ENCODE measurements at places on chromosomes 6 and 20.

- DNase-seq = peak; percentile 78
These were observed 211.4 kb downstream of the ARHGAP18 start for GRCh38 chr6:129498541-129498940.

DNA sequence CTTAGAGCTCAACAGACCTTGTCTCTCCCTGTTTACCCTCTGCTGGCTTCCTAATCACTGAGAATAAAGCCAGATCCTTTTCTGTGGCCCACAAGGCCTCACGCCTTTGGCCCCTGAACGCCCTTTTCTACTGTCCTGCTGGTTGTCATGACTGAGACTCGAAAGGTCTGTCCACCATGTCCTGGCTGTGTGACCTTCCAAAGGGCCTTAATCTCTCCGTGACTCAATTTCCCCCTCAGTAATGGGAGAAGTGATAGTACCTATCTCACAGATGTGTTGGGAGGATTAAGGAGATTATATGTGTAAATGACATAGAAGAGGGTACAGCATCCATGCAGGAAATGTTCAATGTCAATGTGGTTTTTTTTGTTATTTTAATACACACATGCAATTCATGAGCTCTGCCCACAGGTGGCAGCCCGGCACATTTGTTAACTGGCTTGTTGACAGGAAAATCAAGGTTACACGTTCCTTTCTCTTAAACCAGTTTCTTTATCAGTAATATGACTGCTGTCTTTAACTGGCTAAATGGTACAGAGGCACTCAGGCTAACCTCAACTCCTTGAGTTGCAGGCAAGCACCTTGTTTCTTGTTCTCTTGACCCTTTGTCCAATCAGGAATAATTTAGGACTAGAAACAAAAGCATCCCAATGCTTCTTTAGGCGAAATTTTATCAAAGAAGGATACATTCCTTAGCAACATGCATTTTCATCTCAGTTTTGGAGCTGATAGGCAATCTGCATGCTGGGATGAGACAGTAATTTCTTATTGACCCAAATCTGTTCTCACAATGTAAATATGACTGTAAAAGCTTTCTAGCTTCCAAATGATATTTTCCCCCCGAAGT is 16.6 kb downstream of the SLC22A1 start:
- DNase-seq = peak; percentile 65

- no peak for DNase-seq
These were observed 121.8 kb downstream of the AKAP7 start for GRCh38 chr6:131257104-131257503.

DNA sequence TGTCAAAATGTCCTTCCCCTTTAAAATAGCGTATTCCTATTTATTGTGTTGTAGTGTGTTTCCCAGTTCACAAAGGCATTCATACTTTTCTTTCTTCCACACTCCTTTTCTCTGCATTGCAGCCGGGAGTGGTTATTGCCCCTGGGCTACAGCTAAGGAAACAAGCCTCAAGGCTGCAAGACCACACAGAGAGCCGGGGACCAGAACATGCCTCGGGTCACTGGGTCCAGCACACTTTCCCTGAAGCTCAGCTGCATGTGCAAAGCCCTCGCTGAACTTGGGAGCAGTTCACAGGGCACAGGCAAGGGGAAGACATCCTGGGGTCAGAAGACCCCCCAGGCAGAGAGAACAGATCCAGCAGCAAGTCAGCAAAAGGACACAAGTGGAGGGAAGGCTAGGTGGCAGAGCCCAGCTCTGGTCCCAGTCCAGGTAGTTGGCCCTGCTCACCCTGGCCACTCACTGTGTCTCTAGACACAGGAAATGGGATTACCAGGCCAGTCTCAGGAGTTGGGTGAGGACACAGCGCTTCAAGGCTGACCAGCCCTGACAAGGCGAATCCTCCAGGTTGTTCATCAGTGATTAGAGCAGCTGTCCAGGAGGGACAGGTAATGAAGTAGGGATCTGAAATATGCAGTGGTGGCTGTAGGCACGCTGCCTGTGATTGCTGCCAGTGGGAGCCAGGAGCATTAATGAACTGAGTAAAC is 118.2 kb downstream of the CD83 start:
- no peak for DNase-seq

GRCh38 chr20:58911970-58912369 is 59.5 kb downstream of the GNAS start:
- DNase-seq = no peak

GRCh38 chr20:57223648-57224489 is 42.6 kb downstream of the BMP7 start:
- no peak for DNase-seq

- peak; percentile 98 for DNase-seq
These were observed 56.6 kb upstream of the RREB1 start for GRCh38 chr6:7050872-7051779.

DNA sequence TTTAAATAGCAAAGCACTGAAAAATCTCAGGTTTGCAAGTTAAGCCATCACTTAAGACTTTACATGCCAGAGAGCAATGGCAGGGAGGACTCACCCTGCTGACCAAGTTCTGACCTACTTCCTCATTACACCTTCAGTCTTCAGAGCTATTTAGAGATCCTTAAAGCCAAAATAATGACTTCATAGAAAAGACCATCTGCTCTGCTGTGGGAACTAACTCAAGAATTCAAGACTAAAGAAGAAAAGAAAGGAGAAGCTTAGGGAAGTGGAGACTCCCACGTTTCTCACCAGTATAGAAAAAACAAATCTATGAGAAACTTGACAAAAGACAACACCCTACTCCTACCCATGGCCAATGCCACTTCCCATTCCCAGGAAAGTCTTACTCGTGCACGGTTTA is 28.6 kb downstream of the XPO5 start:
- no peak for DNase-seq

DNA sequence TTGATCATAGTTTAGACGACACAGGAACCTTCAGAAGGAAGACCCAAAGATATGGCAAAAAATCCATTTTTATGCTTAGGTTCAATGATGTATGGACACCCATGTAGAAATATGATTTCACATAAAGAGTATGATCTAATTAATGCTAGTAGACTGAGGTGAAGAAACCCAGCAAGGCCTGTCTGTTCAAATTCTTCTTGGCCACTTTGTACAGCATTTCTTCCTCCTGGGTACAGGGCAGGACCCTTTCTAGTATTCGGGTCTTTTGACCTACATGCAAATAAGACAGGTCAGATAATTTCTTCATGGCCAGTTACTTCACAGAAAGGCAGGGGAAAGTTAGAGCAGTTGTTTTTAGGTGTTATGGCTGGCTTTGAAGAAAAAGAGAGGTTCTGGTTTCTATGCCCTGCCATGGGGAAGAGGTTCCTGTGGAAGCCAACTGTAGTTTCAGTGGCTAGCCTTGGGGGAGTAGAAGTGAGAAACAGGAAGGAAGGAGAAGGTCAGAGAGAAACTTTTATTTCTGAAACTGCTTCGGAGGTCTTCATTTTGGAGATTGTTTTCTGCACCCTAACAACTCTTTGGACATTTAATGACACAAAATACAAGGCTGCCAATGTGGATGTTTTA is 208.3 kb downstream of the PTPRK start:
- no peak for DNase-seq

GRCh38 chr6:167157863-167158262 is at the start of gene GPR31:
Gene GPR31 (minus strand): TSS chr6:167157980. CDS start chr6:167157831, 149 bp downstream.
- DNase-seq = no peak

- no peak for DNase-seq
These were observed 95.4 kb upstream of the CNKSR3 start for GRCh38 chr6:154605882-154606370.

DNA sequence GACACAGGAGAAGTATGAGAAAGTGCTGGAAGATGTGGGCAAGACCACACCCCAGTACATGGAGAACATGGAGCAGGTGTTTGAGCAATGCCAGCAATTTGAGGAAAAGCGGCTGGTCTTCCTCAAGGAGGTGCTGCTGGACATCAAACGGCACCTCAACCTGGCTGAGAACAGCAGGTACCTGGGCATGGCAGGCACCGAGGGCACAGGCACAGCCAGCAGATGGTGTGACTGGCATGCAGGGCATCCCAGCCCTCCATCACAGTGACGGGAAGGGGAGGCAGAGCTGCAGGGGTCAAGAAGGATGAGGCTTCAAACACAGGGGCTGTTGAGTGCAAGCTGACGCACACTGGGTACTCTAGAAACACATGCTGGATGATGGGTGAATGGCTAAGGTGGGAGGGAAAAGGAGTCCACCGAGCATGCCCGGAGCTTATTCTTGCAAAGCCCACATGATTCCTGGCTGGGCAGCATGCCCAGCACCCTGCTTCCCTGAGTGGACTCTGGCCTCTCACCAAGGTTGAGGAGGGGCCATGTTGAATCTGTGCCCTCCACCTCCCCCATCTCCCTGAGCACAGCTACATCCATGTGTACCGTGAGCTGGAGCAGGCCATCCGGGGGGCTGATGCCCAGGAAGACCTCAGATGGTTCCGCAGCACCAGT is 26.3 kb downstream of the SPDEF start:
- DNase-seq = peak; percentile 23

DNA sequence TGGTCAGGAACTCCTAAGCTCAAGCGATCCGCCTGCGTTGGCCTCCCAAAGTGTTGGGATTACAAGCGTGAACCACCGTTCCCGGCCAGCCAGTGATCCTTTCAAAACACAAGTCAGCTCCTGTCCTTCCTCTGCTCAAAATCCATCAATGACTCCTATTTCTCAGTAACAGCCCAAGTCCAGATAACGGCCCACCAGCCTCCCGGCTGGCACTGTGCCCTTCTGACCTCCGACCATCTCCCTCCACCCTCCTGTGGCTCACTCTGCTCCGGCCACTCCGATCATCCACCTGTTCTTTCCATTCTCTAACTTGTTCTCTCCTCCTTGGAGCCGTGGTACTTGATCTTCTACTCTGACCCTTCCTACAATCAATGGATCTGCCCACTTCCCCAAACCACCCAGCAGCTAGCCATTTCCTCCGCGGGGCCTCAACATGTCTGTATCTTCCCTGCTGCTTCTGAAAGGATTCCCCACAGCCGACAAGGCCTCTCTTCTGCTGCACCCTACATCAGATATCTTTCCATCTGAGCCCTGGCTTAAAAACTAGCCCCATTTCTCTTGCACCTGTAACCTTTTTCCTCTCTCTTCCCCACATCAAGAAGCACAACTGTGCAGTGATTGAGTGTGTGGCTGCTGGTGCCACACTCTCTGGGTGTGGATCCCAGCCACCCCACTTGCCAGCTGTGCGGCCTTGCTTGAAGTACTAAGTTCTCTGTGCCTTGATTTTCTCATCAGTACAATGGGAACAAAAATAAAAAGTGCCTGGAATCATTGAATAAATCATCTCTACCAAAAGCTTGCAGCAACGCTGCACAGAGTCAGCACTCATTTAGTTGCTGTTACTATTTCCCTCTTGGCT is 6.1 kb upstream of the ZMYND8 start:
- DNase-seq = no peak

GRCh38 chr6:169185011-169185521 is 68.6 kb downstream of the THBS2 start:
- no peak for DNase-seq

GRCh38 chr6:28609672-28610071 is 84.0 kb downstream of the GPX5 start:
- DNase-seq = no peak

DNA sequence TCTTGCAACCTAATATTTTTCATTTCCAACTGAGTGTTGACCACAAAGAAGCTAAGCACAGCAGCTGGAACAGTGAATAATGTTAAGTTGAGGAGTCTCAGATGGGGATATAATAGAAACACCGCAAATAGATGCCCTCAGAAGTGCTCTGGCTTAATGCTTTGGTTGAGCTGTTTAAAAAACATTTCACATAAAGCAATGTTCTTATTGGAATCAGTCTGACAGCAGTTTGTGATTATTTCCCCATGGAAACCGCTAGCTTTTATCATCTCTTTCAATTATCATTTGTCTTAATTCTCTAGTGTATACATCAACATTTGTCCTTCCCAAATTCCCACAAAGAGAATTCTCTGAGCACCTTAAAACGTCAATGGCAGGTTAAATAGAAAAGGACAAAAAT is 30.8 kb downstream of the METTL24 start:
- DNase-seq = no peak

GRCh38 chr20:40778894-40779496 is 90.0 kb upstream of the MAFB start:
- DNase-seq = no peak

- no peak for DNase-seq
These were observed 20.0 kb downstream of the PRPF6 start for GRCh38 chr20:64000906-64001305.

DNA sequence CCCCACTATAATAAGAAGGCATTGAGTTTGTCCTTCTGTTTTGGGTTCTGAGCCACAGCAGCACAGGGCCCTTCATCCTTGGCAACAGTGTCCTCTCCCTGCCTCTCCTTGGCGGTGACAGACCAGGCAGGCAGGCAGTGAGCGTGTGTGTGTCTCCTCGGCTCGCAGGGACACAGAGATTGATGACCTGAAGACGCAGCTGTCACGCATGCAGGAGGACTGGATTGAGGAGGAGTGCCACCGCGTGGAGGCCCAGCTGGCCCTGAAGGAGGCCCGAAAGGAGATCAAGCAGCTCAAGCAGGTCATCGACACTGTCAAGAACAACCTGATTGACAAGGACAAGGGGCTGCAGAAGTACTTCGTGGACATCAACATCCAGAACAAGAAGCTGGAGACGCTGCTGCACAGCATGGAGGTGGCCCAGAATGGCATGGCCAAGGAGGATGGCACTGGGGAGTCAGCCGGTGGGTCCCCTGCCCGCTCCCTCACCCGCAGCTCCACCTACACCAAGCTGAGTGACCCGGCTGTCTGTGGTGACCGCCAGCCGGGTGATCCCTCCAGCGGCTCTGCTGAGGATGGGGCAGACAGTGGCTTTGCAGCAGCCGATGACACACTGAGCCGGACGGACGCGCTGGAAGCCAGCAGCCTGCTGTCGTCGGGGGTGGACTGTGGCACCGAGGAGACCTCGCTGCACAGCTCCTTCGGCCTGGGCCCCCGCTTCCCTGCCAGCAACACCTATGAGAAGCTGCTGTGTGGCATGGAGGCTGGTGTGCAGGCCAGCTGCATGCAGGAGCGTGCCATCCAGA is 24.0 kb downstream of the SDCBP2 start:
- DNase-seq = no peak

DNA sequence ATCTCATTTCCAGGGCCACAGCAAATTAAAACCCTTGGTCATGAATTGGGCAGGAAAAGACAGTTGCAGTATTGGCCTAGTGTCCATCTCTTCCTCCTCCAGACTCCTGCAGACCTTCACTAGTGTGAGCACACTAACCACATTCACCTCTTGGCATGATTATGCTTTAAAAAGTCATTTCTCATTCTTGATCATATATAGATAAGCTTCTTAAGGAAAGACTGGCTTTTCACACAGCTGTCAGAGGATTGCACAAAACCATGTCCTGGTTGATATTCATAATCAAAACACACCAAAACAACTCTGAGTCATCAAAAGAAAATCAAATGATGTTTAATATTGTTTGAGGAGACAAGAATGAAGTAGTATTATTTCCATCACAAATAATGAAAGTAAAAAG is 52.1 kb downstream of the TMEM200A start:
- DNase-seq = peak; percentile 13

GRCh38 chr6:156013155-156013554 is 557.5 kb upstream of the NOX3 start:
- DNase-seq = peak; percentile 32

DNA sequence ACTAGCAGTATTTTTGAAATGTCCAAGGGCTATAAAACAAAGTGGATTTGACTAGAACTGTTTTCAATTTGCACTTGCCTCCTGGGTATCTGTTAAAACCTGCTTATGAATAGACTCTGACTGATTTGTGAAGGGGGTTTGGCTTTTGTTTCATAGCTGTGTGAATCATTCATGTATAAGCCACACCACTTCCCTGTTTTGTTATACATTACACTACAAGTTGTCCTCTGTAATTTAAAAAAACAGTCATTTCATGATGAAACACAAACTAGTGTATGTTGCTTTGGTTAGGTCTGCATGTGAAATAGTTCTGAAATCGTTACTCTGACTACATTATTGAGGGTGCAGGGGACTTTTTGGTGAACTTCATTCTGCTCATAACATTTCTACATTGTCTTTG is 121.7 kb downstream of the NKAIN2 start:
- peak; percentile 95 for DNase-seq
